ENCODE measurements at places on chromosomes 5 and 9. TPM values are rescaled to one million over a fixed set of nuclear protein-coding genes. Genes with fewer than 3 reads are reported as not detected.
A peak's percentile ranks its signal among the peaks of the same experiment; 100 is the strongest.

- no peak for DNase-seq
Observed at GRCh38 chr5:131513780-131514179, 121.2 kb downstream of the RAPGEF6 start.

DNA sequence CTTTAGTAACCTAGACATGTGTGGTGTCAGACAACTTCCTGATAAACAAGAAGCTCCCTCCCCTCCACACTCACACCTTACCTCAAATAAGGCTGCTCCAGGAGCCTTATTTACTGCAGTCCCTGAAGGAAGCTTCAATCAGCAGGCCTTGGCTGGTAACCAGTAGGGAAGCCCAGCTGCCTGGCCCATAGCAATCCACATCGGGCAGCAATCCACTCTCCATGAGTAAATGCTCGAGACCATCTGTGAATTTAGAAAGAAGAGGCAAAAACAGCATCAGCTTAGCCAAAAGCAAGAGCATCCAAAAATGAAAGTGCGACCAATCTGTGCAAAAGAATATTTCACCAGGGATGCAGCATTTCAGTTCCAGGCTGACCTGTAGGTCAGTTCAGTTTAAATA lies 213.3 kb upstream of the TUSC1 start:
- no peak for DNase-seq

DNA sequence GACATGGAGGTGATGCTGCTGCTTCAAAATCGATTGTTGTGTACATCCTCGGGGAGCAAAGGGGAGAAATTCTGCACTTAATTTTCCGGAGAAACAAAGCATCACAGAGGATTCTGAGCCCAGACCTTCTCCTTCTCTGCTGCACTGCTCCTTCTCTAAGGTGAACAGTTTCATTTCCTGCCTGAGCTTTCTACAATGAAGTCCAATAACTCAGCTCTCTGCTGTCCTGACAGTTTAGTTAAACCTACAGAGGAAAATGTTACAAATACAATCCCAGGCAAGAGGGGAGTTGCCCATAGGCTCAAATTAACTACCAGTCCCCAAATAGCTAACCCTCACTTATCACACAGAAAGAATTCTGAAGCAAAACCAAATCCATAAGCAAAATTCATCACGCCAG lies 206.3 kb downstream of the EFNA5 start:
- no peak for DNase-seq

- no peak for DNase-seq
Observed at GRCh38 chr9:113620377-113621161, 157.0 kb downstream of the RGS3 start.

DNA sequence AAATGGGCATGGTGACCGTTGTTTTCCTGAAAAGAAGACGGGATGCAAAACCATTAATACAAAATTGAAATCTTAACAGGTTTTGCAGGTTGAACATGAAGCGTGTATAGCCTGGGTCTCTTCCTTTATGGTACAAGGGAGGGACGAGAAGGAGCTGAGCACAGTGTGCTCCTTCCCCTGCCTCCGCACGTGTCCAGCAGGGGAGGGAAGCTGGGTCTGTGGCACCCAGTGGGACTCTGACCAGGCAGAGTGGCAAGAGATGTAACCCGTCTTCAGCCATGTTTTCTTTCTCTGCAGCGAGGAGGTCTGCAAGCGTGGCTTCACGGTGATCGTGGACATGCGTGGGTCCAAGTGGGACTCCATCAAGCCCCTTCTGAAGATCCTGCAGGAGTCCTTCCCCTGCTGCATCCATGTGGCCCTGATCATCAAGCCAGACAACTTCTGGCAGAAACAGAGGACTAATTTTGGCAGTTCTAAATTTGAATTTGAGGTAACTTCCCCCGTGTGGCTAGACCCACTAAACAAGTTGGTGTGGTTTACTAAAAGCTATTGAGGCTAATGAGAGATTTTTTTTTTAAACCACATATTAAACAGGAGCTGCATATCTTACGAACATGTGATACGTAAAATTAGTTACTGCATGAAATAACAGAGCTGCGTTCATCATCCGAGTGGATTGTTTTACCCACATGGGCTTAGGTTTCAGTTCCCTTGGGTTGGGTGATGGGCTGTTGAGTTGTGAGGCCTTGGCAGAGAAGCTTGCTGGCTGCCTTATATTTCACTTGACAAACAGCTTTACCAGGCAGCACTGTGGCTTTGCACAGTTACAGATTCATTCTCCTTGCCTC lies 143.7 kb downstream of the TRIO start:
- DNase-seq: peak; percentile 81

- DNase-seq: no peak
Observed at GRCh38 chr5:102874054-102874453, 118.9 kb downstream of the PAM start.

The PDE6A gene
- not detected for polyA plus RNA-seq

The BTNL3 gene
- not detected for polyA plus RNA-seq

The ARSB gene
- polyA plus RNA-seq: 5.9 TPM
